ENCODE measurements at places on chromosomes 1 and 21. TPM values are rescaled to one million over a fixed set of nuclear protein-coding genes. Genes with fewer than 3 reads are reported as not detected.

PHACTR4 gene
- 7.3 TPM for total RNA-seq

UAP1 gene
- total RNA-seq = 161 TPM

SNX27 gene
- 36.0 TPM for total RNA-seq

RPF1 gene
- 22.2 TPM for total RNA-seq

LGR6 gene
- not detected for total RNA-seq

FCRL6 gene
- not detected for total RNA-seq

IL22RA1 gene
- total RNA-seq = not detected

TFAP2E gene
- total RNA-seq = 0.33 TPM

DISC1 gene
- total RNA-seq = 5.5 TPM

KRTAP21-1 gene
- total RNA-seq = not detected

Data from smooth muscle cell of the pulmonary artery (primary cell).